ENCODE measurements at places on chromosomes 2 and 18.

- DNase-seq, result no peak
Measured at GRCh38 chr2:12718015-12718671, 1.4 kb downstream of the TRIB2 start.

- DNase-seq, result no peak
Measured at GRCh38 chr2:140014204-140014546, 1234.0 kb upstream of the NXPH2 start.

- no peak for DNase-seq
Measured at GRCh38 chr18:9885170-9886004, at the start of gene TXNDC2. Gene TXNDC2, plus strand, starts transcription at chr18:9885973. Its CDS starts 708 bp downstream, at chr18:9886681.

GRCh38 chr2:234166531-234166930 is 116.0 kb downstream of the SPP2 start:
- DNase-seq, result no peak

GRCh38 chr2:120680136-120680761 is 55.4 kb upstream of the GLI2 start:
- peak; percentile 62 for DNase-seq

DNA sequence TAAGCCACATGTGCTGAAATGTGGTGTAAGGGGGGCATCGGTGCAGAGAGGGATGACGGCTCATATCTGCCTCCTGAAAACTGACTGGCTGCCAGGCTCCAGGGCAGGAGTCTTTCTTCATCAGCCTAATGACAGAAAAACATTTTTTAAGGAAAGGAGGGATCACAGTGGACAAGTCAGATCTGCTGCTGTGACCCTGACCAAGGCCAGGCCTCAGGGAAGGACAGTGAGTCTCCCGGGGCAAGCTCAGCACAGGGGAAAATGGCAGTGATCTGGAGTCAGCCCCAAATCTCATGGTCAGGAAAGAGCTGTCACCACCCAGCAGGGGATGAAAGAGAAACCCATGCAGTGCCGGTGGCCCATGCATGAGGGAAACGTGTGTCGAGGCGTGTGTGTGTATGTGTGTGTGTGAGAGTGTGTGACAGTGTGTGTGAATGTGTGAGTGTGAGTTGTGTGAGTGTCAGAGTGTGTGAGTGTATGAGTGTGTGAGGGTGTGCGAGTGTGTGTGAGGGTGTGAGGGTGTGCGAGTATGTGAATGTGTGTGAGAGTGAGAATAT is 134.5 kb downstream of the INHBB start:
- no peak for DNase-seq

GRCh38 chr18:9608728-9609127 is 5.6 kb downstream of the PPP4R1 start:
- DNase-seq, result no peak

- no peak for DNase-seq
Measured at GRCh38 chr2:28318023-28318422, 74.6 kb upstream of the FOSL2 start.

DNA sequence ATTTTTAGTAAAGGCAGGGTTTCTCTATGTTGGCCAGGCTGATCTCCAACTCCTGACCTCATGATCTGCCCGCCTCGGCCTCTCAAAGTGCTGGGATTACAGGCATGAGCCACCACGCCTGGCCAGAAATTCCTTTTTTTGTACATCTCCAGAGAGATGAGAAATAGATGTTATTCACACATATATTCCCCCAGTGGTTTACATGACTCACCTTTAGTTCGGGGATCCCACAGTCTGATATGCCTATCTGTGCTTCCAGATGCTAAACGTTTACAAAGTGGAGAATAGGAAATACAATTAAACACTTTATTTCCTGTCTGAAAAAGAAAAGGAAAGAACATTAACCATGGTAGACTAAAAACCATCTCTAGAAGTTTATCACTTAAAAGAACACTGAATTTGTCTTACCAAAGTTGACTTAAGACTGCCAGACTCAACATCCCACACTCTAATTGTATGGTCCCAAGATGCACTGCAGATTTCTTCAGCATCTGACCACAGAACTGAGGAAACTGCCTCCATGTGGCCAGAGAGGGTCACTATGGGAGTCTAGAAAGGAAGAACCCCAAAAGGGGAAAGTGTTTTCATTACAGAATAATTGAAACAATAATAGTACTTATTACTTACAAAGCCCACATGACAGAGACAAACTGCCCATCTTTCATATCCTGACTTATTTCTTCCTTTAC is 12.6 kb upstream of the ICA1L start:
- DNase-seq, result no peak

- no peak for DNase-seq
Measured at GRCh38 chr18:79524181-79525078, 128.7 kb downstream of the NFATC1 start.

GRCh38 chr2:145230546-145230945 is 710.6 kb upstream of the ZEB2 start:
- DNase-seq, result no peak

GRCh38 chr2:230179907-230180306 is 39.9 kb downstream of the SP110 start:
- DNase-seq, result no peak

DNA sequence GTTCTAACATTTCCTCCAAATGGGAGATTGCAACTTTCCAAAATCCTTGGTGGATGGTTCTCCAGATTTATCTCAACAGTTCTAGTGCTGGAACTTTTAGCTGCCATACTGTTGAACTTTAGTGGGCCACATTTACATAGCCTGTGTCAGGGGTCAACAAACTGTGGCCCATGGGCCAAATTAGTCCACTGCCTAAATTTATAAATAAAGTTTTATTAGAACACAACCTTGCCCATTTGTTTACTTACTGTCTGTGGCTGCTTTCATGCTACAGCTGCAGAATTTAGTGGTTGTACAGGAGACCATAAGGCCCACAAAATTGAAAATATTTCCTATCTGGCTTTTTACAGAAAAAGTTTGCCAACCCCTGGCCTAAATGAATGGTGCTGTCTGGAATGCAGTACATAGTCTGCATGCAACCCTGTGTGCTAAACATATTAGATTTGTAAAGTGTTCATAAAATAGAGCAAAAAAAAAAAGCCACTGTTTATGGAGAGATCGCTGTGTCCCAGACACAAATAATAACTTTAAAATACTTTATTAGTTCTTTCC is 30.3 kb downstream of the MGAT5 start:
- no peak for DNase-seq
